Small intestine (tissue), 16 donors: ENCODE measurements at places on chromosomes 1 and 21. TPM values are rescaled to one million over a fixed set of nuclear protein-coding genes. Genes with fewer than 3 reads are reported as not detected.

GRCh38 chr1:35571263-35571662 lies 1.9 kb upstream of the TFAP2E start:
- no peaks in the 10 kb centered on the region for H3K4me1 ChIP-seq
- DNase-seq = no peak
- H3K36me3 ChIP-seq = peaks cover 9% of the 10 kb centered on the region

- no peaks in the 10 kb centered on the region for H3K36me3 ChIP-seq
- no peak overlapping the region for H3K4me3 ChIP-seq
- H3K27ac ChIP-seq = no peak overlapping the region
- DNase-seq = no peak
- no peaks in the 10 kb centered on the region for H3K4me1 ChIP-seq
These were observed 82.3 kb downstream of the ACTL8 start for GRCh38 chr1:17837233-17838030.

GRCh38 chr1:15081102-15081501 lies 72.4 kb upstream of the TMEM51 start:
- H3K36me3 ChIP-seq = no peaks in the 10 kb centered on the region
- H3K4me1 ChIP-seq = no peaks in the 10 kb centered on the region
- no peak for DNase-seq

DNA sequence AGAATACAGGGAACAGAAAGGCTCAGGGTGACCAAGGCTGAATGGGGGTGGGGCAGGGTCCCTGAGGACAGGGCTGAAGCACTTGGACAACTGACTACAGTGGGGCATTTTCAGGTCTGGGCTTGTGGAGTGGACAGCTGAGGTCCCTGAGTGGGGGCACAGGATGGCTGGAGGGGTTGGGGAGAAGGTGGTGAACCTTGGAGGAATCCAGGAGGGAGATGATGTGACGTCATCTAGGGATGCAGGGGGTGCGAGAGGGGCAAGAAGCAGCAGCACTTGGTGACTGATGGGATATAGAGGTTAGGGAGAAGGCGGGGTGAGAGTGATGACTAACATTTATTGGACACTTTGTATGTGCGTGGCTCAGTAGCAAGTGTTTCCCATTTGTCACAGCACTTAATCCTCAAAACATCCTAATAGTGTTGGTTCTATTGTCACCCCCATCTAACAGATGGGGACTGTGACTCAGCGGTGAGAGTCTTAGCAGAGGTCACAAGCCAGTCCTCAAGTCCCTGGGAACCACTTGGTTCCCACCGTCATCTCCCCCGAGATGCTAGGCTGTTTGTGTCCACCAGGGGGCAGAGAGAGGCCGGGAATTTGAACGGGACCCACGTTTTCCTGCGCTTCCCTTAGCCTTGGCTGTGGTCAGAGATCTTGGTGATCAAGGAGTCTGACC lies 27.9 kb upstream of the BMP8B start:
- H3K27ac ChIP-seq = peak overlapping the region; percentile 62
- peak; percentile 79 for DNase-seq
- no peak overlapping the region for H3K4me3 ChIP-seq
- H3K27me3 ChIP-seq = no peaks in the 10 kb centered on the region
- no peaks in the 10 kb centered on the region for H3K36me3 ChIP-seq
- peaks cover 4% of the 10 kb centered on the region for H3K4me1 ChIP-seq

Gene A3GALT2
- polyA plus RNA-seq = 0.04 TPM

DNA sequence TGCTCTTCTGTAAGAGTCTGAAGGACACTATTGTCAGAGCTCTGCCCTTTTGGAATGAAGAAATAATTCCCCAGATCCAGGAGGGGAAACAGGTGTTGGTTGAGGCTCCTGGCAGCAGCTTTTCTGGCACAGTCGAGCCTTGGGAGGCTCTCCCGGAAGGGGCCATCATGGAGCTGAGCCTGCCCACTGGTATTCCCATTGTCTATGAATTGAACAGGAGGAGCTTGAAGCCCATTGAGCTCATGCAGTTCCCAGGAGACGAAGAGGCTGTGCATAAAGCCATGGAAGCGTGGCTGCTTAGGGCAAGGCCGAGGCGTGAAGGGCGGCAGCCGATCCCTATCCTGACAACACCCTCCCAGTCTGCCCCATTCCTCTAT lies 26.6 kb downstream of the UBE4B start:
- no peaks in the 10 kb centered on the region for H3K27me3 ChIP-seq
- no peak overlapping the region for H3K4me3 ChIP-seq
- no peaks in the 10 kb centered on the region for H3K4me1 ChIP-seq
- H3K27ac ChIP-seq = no peak overlapping the region

Gene VCAM1
- 14.6 TPM for polyA plus RNA-seq

DNA sequence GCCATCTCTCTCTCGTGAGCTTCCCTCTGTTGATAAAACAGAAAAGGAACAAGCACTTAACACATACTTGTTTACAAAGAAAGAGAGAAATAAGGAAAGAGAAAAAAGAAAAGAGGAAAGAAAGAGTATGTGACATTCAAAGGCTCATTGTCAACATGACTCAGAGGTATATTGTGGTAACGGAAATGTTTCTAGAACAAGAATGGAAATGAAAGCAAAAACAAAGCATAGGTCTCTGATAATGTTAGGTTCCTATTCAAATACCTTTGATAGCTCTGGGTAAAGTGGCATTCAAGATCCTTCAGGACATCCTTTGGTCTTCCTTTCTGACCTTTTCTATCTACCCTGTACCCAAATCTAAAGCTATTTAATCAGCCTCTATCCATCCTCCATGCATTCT lies 67.4 kb upstream of the DMRTA2 start:
- no peak overlapping the region for H3K27ac ChIP-seq
- DNase-seq = no peak
- no peak overlapping the region for H3K4me3 ChIP-seq
- no peaks in the 10 kb centered on the region for H3K4me1 ChIP-seq

Gene TIAM1
- 0.45 TPM for polyA plus RNA-seq

- H3K4me1 ChIP-seq = no peaks in the 10 kb centered on the region
- H3K4me3 ChIP-seq = no peak overlapping the region
- no peaks in the 10 kb centered on the region for H3K27me3 ChIP-seq
- no peak overlapping the region for H3K27ac ChIP-seq
These were observed 8.1 kb downstream of the RERE start for GRCh38 chr1:8809342-8809736.

- no peak overlapping the region for H3K4me3 ChIP-seq
- no peak for DNase-seq
- H3K27ac ChIP-seq = no peak overlapping the region
- H3K4me1 ChIP-seq = peaks cover 3% of the 10 kb centered on the region
- H3K36me3 ChIP-seq = no peaks in the 10 kb centered on the region
These were observed 154.4 kb downstream of the TTLL7 start for GRCh38 chr1:83844546-83844945.

DNA sequence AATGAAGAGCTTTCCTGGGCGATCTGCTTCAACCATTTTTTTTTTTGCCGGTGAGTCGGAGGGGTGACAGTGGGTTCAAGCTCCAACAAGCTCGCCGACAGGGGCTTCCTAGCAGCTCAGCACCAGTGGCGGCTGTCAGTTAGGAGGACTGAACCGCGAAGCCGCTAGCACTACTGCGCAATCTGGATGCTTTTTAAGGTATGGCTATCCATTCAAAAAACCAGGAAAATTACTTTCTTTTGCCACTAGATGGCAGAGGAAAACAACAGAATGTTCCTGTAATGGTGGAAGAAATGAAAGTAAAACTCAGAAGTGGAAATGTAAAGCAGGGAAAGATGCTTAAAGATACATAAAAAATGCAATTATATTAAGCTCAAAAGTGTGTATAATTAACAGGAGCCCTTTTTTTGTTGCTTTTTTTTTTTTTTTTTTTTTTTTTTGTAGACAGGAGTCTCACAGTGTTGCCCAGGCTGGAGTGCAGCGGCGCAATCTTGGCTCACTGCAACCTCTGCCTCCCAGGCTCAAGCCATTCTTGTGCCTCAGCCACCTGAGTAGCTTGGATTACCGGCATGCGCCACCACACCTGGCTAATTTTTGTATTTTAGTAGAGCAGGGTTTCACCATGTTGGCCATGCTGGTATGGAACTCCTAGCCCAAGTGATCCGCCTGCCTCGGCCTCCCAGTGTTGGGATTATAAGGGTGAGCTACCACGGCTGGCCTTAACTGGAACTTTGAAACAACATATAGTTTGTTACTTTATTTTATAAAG lies 8.5 kb downstream of the KYAT3 start:
- H3K27ac ChIP-seq = peak overlapping the region; percentile 6
- H3K27me3 ChIP-seq = no peaks in the 10 kb centered on the region
- peaks cover 3% of the 10 kb centered on the region for H3K36me3 ChIP-seq
- DNase-seq = peak; percentile 69
- no peak overlapping the region for H3K4me3 ChIP-seq

Gene ICOSLG
- polyA plus RNA-seq = 0.89 TPM

DNA sequence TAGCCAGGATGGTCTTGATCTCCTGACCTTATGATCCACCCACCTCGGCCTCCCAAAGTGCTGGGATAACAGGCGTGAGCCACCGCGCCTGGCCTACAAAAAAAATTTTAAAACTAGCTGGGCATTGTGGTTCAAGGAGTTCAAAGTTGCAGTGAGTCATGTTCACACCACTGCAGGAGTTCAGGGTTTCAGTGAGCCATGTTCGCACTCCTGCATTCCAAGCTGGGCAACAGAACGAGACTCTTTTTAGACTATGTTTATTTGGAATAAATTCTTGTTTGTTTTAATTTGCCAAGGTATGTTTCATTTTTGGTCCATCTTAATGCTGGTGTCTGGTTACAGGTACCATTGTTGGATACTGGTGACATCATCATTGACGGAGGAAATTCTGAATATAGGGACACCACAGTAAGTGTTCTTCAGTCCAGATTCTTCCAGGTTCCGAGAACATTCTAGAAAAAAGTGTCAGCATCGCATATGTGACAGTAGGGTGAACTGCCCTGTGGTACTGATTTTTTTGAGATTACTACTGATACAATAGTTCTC lies 3.9 kb downstream of the PGD start:
- H3K4me3 ChIP-seq = no peak overlapping the region
- H3K36me3 ChIP-seq = peaks cover 8% of the 10 kb centered on the region
- no peaks in the 10 kb centered on the region for H3K27me3 ChIP-seq
- no peak for DNase-seq

- no peak overlapping the region for H3K4me3 ChIP-seq
- no peaks in the 10 kb centered on the region for H3K36me3 ChIP-seq
- H3K27me3 ChIP-seq = no peaks in the 10 kb centered on the region
These were observed 21.4 kb downstream of the JAK1 start for GRCh38 chr1:64944913-64945312.

DNA sequence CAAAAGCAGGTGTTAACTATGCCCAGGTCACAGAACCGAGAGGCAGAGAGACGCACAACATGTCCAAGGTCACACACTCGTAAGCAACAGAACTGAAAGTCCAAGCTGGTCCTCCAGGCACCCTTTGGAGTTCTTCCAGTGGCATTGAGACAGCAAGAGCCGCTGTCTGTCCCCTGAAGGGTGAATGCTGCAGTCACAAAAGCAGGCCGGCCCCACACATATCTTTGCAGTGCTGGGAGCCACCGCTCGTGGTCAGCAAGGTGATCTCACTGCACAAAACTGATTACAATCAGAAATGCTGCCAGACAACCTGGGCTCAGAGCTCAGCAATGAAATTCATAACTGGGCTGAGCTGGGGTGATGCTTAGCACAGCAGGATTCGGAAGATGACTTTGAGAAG lies 47.4 kb upstream of the RAB4A start:
- H3K27ac ChIP-seq = peak overlapping the region; percentile 12
- peak; percentile 77 for DNase-seq
- no peak overlapping the region for H3K4me3 ChIP-seq

GRCh38 chr1:178864326-178864725 lies 6.6 kb downstream of the ANGPTL1 start:
- no peak overlapping the region for H3K4me3 ChIP-seq
- DNase-seq = no peak
- no peaks in the 10 kb centered on the region for H3K27me3 ChIP-seq

DNA sequence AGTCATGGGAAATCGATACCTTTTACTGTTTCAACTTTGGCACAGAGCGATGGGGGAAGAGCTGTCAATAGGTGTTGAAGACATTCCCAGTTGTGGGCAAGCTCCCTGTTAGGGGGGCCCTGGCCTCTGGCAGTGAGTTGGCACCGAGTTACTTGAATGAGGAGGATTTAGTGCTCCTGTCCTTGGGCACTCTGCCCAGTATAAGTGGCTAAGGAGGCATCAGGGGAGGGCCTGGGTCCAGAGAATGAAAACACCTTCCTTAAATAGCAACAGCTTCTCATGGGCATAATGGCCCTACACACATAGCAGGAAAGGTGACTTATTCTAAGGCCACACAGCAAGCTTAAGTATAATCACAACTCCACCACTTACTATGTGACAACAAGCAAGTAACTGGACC lies 664.4 kb downstream of the PTPRU start:
- H3K4me1 ChIP-seq = no peaks in the 10 kb centered on the region
- DNase-seq = no peak
- peaks cover 5% of the 10 kb centered on the region for H3K27me3 ChIP-seq
- H3K27ac ChIP-seq = no peak overlapping the region

DNA sequence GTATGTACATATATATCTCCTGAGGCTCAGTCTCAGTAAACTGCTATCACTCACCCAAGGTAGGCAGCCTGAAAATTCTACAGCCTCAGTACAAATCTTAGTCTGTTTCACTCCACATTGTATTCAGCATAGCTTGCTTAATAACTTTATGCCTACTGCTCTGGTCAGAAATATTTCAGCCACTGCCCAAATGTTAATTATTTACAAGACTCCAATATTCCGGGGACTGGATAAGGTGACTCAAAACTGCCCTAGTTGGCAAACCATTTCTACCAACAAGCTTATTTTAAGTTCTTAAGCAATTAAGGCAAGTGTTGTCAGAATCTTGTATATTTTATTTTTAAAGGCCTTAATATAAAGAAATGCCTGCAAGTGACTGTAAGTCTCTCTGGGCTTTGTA lies 114.8 kb downstream of the LRRIQ3 start:
- H3K27me3 ChIP-seq = no peaks in the 10 kb centered on the region
- no peak overlapping the region for H3K27ac ChIP-seq
- no peak for DNase-seq
- no peaks in the 10 kb centered on the region for H3K4me1 ChIP-seq

GRCh38 chr1:218718977-218719376 lies 373.8 kb downstream of the TGFB2 start:
- H3K4me1 ChIP-seq = no peaks in the 10 kb centered on the region
- DNase-seq = no peak
- no peaks in the 10 kb centered on the region for H3K27me3 ChIP-seq
- no peak overlapping the region for H3K4me3 ChIP-seq

Gene ARHGAP30
- polyA plus RNA-seq = 5.8 TPM

- H3K4me1 ChIP-seq = no peaks in the 10 kb centered on the region
- no peak overlapping the region for H3K4me3 ChIP-seq
- no peaks in the 10 kb centered on the region for H3K27me3 ChIP-seq
- DNase-seq = no peak
- no peak overlapping the region for H3K27ac ChIP-seq
These were observed 44.6 kb downstream of the ZFYVE9 start for GRCh38 chr1:52186449-52186848.

GRCh38 chr1:61782771-61783170 lies 40.5 kb downstream of the PATJ start:
- no peaks in the 10 kb centered on the region for H3K36me3 ChIP-seq
- no peak overlapping the region for H3K27ac ChIP-seq
- DNase-seq = no peak
- H3K27me3 ChIP-seq = no peaks in the 10 kb centered on the region

GRCh38 chr1:22641906-22642636 lies 1.4 kb upstream of the C1QC start:
- no peaks in the 10 kb centered on the region for H3K36me3 ChIP-seq
- no peaks in the 10 kb centered on the region for H3K27me3 ChIP-seq
- no peak overlapping the region for H3K4me3 ChIP-seq
- no peaks in the 10 kb centered on the region for H3K4me1 ChIP-seq
- DNase-seq = peak; percentile 56

Gene PIK3R3
- polyA plus RNA-seq = 3.0 TPM

GRCh38 chr1:93172778-93173177 lies 7.4 kb downstream of the TMED5 start:
- H3K36me3 ChIP-seq = no peaks in the 10 kb centered on the region
- H3K4me3 ChIP-seq = no peak overlapping the region
- no peak for DNase-seq
- H3K27me3 ChIP-seq = no peaks in the 10 kb centered on the region

Gene XCL1
- polyA plus RNA-seq = 1.3 TPM
